ENCODE measurements at places on chromosomes 16 and 17.

- DNase-seq, result no peak
Measured at GRCh38 chr17:29066606-29067005, 23.7 kb downstream of the PIPOX start.

GRCh38 chr17:78407387-78408000 lies 29.0 kb downstream of the PGS1 start:
- no peak for DNase-seq

DNA sequence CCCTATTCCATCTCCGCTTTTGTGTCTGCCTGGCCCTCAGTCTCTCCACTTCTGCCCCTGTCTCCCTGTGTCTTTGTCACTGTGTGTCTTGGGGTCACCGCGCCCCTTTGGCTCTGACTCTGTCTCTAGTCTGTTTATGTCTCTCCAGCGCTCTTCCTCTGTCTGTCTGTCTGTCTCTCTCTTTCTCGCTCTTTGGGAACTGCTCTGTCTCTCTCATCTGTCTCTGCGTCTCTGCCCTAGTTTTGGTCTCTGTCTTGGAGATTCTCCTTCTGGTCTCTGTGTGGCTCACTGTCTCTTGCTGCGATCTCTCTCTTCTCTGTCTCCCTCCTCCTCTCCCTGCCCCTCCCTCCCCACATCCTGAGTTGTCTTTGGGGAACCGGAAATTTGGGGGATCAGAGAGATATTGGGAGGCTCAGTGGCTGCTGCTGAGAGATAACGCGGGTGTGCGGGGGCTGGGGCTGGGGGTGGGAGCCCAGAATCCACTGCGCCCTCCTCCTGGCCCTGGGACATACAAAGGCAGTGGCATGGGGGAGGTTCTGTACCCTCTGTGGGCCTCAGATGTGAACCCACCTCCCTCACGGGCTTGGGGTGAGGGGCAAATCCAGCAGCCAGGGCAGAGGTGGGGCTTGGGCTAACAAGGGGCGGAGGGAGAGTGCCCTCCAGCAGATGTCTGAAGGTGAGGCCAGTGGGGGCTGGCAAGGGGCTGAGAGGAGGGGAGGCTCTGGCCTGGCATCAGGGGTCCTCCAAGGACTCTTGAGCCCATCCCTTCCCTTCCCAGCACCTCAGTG lies 24.4 kb downstream of the LAT start:
- no peak for DNase-seq

DNA sequence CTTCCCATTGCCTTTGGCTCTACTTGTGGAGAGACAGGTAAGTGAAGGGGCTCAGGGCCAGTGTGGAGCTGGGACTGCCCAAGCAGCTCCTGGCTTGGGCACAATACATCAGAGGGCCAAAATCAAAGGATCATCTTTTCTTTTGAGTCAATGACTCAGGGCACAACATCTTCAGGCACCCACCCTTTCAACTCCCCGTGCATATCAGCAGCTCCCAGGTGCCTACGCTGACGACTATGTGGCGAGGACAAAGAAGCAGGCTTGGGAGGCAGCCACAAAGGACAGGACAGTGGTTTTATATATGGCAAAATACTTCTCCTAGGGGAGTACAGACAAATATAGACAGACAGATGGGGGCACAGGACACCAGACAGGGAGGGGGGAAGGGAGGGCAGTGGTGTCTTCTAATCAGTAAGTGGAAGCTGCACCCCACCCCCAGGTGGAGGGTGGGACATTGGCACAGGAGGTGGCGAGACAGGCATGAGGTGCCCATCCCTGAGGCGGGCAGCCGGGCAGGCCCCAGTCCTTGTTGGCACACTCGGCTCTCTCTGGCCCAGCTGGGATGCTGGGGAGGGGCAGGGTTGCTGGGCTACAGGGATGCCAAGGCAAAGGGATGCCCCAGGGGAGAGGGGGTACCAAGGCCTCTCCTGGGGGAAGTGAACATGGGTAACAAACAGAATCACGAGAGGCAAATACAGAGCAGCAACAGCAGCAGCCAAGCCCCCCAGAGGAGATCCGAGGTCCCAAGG lies 7.7 kb upstream of the ARL5C start:
- DNase-seq, result no peak

Data from right hindlimb (tissue), 1 donor.